RWPE1 (cell line): ENCODE measurements at places on chromosomes 2 and 18.

GRCh38 chr2:25285265-25286024, 56.3 kb downstream of the DNMT3A start:
- no peak for DNase-seq

DNA sequence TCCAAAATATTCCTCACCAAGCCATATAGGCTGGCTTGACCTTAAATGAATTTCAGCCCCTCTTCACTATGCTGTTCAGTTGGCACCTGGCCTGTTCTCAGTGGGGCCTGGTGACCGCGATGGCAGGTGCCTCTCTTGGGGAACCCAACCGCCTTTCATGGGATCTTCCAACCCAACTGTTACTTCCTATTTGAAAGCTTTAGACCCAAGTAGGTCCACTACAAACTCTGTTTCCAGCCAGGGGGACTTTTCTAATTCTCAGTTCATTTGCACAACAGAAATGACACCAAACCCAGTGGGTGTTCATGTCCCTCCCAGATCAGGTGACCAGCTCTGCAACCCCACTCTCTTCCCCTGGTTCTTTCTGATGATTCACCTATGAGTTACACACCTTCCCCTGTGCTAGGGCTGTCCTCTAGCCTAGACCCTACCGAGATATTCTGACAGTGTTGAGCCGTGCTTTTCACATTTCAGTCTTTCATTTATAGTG, 35.6 kb upstream of the NDUFV2 start:
- no peak for DNase-seq

- DNase-seq: peak; percentile 12
These were observed 26.1 kb downstream of the MPHOSPH10 start for GRCh38 chr2:71156573-71156972.

DNA sequence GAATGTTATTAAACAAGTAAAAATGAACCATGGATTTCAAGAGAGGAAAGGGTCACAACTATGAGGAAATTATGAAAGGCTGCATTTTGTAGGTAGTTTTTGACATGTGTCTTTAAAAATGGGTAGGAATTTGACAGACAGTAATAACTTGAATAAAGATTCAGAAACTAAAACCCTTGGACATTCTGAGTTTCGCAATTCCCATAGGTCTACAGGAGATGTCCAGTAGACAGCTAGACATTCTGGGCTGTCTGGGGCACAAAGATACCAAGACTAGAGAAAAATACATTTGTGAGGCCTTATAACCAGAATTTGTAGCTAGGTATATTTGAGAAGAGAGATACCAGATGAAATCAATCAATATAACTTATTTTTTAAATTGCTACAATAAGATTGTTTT, 42.3 kb downstream of the DNAJC10 start:
- DNase-seq: no peak

GRCh38 chr2:233793465-233794127, 15.5 kb downstream of the MROH2A start:
- DNase-seq: no peak

GRCh38 chr2:16216558-16216945, 276.2 kb downstream of the MYCN start:
- no peak for DNase-seq

DNA sequence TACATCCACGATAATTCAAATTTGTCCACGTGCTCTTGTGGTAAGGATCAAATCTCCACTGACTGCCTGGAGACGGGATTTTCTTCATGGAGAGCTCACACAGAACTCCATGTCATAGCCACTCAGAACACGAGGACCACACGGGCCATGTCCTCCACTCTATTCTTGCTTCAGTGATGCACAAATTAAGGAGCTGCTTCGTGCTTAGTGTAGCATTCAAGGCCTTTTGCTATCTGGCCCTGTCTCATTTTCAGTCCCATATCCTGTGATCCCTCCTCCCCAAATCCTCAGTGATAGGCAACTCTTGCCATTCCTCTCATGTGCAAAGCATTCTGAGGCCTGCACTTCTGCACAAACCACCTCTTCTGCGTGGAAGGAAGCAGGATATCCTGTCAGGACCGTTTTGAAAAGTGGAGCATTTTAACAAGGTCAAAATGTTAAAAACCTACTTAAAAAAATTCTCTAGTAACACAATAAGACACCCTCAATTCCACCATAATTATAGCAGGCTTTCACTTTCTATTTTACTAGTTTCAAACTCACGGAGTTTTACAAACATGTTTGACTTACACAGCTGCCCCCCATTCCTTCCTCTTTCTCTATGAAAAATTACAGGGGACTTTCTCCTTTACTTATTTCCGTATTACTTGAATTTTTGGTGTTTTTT, 35.2 kb downstream of the ST3GAL5 start:
- no peak for DNase-seq

DNA sequence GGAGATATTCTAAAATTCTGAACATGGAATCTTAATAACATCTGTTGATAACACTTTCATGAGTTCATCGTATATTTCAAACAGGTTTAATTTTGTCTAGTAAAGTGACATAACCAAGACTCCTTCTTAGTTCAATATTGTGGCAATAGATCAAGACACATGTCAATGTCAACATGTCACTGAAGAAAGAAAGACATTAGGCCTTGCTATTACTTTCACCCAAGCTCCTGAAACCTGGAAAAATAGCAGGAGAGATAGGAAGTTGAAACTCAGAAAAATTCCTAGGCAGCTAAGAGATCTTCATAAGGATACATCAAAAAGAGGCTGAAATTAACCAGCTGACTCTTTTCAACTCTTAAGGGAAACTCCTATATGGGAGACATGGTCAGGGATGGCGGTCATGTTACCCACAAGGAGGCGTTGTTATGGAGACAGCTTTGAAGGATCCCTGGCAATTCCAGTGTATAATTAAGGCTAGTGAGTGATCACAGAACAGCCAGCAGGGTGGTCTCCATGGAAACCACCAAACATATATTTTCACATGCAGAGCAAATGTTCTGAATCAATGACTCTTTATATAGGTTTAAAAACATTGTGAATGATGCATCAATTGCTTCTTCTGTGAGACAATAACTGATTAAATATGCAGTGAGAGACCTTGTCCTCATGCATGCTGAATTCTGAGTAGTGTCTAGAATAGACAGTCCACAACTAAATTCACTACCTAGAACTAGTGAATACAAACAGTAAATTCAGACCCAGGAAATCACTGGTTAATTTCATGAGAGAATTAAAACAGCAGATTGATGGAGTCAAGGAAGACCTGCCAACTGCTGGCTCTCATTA, 115.3 kb upstream of the RIOK3 start:
- no peak for DNase-seq

DNA sequence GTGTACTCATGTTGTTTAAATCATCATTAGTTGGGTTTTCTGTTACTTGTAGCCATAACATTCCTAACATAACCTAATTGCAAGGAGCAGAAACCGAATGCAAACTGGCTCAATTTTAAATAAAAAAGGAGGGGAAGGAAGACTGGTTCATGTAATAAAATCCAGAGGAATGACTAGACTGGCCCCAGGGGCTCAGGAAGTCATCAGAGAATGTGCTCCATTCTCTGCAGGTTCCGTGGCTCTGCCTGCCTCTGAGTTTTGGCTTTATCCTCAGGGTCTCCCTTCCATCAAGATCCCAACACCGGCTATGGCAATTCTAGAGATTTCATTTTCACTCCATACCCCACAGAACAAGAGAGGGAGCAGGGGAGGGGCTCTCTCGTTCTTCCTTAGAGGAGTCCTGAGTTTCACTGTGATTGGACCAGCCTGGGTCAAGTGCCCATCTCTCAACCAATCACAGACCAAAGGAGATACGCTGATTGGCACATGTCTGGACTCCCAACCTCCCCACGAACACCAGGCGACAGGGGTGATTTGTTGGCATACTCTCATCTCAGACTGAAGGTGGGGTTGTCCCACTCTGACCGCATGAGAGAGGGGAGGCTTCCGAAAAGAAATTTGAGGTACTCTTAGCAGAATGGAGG, 64.8 kb downstream of the NPPC start:
- no peak for DNase-seq

- DNase-seq: no peak
These were observed 32.9 kb upstream of the PPM1B start for GRCh38 chr2:44135771-44136170.

DNA sequence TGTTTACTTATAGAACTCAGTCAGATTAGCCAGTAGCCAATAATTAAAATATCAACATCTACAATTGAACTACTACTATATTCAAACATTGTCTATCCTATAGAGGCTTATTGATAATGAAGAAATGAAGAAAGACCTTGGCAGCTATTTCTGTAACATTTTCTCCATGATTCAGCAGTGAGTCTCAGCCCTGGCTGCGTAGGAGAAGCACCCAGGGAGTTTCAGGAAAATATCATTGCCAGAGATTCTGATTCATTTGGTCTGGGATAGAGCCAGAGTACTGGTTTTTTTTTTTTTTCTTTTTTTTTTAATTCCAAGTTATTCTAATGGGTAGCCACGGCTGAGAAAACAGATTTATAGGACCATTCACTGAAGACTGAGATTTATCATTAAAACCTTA, 404.8 kb downstream of the TXNL1 start:
- DNase-seq: peak; percentile 25
